Peyer's patch (tissue), 4 donors: ENCODE measurements at places on chromosomes 5 and 9. TPM values are rescaled to one million over a fixed set of nuclear protein-coding genes. Genes with fewer than 3 reads are reported as not detected.

DNA sequence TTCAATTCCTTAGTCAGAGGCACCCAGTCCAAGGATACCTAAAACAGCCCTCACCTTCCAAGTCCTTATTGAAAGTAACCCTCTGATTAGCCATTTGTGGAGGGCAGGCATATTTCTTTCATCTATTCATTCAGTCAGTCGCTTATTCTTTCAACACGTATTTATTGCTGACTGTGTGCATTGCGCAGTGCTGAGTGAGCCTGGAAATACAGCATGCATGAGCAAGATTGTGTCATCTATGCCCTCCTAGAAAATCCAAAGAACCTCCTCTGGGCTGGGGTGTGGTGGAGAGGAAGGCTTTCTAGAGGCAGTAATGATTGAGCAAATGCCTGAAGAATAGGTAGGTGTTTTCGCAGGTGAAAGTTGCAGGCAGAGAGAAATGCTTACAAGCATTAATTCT, 8.5 kb upstream of the FEM1C start:
- no peak overlapping the region for H3K27ac ChIP-seq
- no peak for DNase-seq
- H3K36me3 ChIP-seq: no peaks in the 10 kb centered on the region
- no peak overlapping the region for H3K4me3 ChIP-seq
- no peaks in the 10 kb centered on the region for H3K4me1 ChIP-seq

Gene NPR3
- total RNA-seq: not detected

DNA sequence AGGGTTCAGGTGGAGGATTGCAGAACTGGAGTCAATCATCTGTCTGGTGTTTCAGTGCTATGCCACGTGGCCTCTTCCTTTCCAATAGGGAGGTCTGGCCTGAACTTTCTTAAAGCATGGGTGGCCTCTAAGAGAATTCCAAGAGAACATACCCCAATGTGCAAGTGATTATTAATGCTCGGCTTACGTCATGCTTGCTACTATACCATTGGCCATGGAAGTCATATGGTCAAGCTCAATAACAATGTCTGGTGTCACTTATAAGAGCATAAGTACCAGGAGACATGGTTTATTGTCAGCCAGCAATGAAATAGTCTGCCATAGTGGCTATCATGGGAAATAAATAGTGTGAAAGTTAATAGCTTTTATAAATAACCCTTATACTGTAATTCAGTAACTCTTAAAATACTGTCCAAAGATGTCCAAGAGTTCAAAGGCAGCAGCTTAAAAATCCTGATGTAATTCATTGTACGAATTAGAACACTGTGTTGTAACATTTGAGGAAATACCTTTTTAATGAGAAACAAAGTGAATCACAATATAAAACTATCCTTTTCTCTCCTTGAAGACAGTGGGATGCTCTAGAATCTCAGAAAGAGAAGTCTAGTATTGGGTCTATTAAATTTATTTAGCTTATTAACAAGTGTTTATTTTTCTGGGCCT, 355.4 kb upstream of the PRR16 start:
- DNase-seq: no peak
- no peaks in the 10 kb centered on the region for H3K4me1 ChIP-seq
- H3K4me3 ChIP-seq: no peak overlapping the region
- H3K27me3 ChIP-seq: no peaks in the 10 kb centered on the region

Gene LHX6
- total RNA-seq: 2.3 TPM

- no peak for DNase-seq
- H3K4me3 ChIP-seq: no peak overlapping the region
- no peaks in the 10 kb centered on the region for H3K36me3 ChIP-seq
- no peaks in the 10 kb centered on the region for H3K4me1 ChIP-seq
Observed at GRCh38 chr5:27734838-27735237, 696.5 kb upstream of the CDH9 start.
